Stimulated activated CD4-positive, alpha-beta T cell treated with anti-CD3 and anti-CD28 coated beads, TNF-alpha, amount 100 ng/mL, for 4 hours (primary cell): ENCODE measurements at places on chromosomes 1 and 21.

DNA sequence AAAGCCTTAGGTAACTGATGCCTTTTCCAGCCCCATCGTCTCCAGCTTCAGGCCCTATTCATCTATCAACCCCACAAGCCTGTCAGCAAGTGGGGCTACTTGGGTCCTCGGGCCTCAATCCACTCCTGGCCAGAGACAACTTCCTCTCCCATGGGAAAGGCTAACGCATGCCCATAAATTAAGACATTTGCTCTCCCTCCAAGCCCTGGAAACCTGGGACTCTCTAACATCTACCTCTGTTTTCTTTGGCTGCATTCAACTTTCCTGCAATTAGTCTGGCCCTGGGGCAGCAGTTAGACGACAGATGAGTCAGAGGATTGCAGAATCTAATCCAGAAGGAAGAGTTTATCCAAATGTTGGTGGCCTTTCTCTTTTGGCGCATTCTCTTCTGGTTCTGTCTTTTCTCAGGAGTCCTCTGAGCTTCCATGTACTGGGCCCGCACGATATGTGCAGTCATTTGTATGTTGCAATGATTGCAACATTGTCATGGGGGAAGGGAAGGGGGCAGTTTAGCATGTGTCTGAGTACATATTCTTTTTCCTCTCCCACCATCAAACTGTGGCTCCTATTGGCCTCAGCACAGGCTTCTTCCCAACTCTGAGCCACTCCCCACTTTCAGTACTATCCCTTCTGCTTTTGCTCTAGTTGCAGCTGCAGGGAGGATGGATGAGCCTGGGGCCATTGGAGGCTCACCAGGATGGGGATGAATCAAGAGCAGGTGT is 54.4 kb downstream of the NAV1 start:
- DNase-seq, result no peak

DNA sequence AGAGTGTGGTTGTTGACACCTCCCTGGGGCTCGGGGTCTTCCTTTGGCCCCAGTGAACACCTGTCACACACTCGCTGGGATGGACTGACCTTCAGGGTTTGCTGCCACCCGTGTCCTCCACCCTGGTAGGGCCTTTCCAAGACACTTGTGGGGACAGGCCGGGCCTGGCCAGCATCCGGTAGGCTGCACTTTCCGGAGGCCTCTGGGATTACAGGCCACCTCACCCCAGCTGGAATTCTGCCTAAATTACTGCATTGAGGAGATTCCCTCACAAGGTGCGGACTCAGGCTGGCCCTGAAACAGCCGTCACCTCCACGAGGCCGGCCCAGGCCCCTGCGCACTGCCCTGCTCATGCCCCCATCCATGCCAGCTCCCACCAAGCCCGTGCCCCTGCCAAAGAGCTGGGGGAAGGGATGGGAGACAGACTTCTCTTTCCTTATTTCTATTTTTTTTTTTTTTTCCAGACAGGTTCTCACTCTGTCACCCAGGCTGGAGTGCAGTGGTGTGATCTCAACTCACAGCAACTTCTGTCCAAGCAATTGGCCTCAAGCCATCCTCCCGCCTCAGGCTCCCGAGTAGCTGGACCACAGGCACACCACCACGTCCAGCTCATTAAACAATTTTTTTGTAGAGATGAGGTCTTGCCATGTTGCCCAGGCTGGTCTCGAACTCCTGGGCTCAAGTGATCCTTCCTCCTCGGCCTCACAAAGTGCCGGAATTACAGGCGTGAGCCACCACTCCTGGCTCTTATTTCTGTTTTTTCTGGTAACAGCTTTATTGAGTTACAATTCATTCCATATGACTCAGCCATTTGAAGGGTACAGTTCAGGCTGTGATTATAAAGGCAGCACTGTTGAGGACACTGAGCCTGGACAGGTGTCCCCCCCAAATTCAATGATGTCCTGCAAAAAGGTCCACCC is 11.3 kb downstream of the CSTB start:
- no peak for DNase-seq

DNA sequence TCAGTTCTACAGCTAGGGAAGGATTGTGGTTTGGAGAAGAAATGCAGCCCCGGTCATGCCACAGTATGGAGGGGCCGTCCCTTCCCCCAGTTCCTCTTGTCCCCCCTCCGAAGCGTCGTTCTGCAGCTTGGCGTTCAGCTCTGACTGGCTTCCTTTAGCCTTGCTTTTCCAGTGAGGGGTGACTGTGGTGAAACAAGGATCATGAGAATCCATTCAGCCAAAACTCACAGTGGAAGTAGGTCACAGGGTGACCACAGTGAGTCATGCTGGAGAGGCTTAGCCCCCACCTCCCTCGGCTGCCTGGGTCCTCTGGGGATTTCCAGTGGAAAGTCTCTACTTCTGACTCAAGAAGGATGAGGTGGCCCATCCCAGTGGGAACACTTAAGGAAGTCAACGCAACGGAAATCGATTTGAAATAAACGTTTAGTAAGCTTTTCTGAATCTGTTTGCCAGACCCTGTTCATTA is 37.3 kb upstream of the COL6A2 start:
- DNase-seq, result no peak

- DNase-seq, result no peak
Measured at GRCh38 chr1:236112332-236112627, 30.1 kb upstream of the GPR137B start.
